ENCODE measurements at places on chromosomes 2 and 18.
A peak's percentile ranks its signal among the peaks of the same experiment; 100 is the strongest.

GRCh38 chr2:48738806-48739205 lies 16.7 kb downstream of the LHCGR start:
- DNase-seq, result no peak

- no peak for DNase-seq
Observed at GRCh38 chr2:102585847-102586404, 33.4 kb upstream of the SLC9A2 start.

DNA sequence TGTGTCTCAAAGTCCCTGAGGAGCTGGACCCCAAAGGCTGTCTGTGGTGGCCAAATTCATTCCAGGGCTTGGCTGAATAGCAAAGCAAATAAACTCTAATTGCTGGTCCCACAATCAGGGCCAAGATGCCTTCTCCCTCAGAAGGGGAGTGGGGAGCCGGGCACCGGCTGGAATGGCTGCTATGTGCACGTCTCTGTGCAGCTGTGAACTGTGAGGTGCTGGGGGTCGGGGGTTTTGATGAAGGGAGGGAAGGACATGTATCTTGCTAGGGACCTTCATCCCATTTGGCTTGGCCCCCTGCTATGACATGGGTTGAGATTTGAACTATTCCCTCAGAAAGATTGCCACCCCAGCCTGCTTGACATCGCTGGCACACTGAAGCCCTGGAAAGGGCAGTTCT lies 60.4 kb downstream of the CIB4 start:
- no peak for DNase-seq

DNA sequence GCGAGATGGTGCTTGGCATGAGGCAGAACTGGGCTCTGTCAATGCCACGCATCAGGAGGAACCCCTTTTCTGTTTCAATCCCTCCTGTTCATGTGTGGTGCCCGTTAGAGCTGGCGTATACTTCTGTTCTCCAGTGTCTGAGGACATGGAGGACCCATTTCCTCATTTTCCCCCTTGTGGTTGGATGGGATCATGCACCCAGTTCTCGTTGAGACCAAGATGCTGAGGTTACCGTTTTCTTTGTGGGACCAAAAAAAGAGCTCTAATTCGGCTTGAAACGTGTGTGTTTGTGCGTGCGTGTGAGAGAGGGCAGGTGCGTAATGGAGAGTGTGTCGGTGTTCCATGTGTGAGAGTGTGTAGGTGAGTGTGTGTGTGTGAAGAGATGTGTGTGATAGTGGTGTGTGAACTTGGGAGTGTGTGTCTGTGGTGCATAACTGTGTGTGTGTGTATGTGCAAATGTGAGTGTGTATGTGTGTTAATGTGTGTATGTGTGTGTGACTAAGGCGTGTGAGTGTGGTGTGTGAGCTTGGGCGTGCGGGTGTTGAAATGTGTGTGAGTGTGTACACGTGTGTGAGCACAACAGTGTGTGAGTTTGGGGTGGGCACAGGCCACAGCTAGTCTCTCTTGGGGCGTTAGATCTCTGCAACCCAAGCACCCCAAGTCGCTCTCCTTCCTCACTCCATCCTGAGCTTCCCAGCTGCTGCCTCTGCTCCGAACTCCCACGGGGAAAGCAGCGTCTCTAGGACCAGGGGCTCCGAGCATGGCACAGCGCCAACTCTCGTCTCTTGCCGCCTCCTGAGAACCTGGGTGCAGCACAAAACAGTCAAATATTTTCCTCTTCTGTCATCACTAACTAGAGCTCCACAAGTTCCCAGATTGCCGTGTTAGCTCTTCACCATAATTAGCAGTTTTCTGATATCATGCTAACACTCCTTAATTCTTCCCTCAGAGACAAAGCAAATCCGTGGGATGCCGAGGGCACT lies 75.8 kb downstream of the LONRF2 start:
- peak; percentile 80 for DNase-seq

DNA sequence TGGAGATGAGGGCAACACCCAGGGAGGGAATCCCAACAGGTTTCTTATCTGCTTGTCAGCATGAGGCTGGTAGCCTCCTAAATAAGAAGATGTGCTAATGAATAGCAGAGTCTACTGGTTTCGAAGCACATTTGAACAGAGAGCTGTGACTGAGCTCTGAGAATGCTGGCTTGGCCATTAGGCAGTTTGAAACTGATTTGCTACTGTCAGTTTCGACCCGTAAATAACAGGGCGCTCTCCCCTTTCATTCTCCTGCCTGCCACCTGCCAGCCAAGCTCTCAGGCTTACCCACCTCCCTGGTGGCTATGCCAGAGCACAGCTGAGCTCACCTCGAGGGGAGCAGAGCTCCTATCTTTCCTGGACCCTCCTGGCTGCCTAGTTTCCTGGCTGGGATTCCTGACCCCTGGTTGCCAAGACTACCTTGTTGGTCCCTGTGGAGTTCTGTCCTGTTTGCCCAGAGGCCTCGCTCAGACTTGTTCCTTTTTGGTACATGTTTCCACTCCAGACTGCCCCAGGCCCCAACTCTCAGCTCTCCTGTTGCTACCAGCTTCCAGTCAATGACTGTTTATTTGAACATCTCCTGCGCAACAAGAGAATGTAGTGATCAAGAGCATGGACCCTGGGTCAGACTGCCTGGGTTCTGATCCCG lies 102.3 kb upstream of the ALPP start:
- no peak for DNase-seq

DNA sequence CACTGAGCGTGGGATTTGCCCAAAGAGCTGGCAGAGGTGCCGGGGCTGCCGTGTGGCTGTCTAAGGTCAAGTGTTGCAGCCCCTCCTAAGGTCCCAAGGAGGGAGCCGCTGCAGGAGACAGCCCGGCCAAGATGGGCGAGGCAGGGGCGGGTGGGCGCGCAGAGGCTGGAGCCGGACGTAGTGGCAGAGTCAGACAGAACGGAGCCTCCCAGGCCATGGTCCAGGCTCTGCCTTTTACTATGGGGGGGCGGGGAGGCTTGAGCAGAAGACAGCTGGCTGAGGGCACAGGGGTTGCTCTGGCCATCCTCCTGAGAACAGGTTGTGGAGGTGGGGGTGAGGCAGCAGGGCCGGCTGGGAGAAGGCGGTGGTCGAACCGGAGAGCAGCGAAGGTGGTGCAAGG lies 27.5 kb upstream of the PRLH start:
- DNase-seq, result no peak

GRCh38 chr2:16470936-16471490 lies 194.6 kb downstream of the CYRIA start:
- DNase-seq, result no peak

- no peak for DNase-seq
Observed at GRCh38 chr2:221347471-221347870, 224.6 kb downstream of the EPHA4 start.

- DNase-seq, result no peak
Observed at GRCh38 chr2:231359441-231359840, 36.1 kb upstream of the B3GNT7 start.

DNA sequence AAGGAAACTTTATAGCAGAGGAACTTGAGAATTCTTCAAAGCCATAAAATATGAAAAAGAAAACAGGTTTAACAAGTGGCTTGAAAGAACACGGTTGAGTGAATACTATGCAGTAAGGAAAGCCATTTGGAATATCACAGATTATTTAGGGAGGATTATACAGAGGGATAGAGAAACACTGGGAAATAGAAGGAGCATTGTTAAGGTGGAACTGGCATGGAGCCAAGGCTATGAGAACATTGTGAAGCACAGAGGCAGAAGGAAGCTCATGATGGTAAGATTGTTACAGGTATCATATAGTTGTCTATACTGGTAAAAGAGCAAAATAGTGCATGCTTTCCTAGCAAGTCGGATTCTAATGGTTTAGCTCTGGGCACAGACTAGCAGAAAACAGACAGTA lies 87.1 kb downstream of the SS18 start:
- no peak for DNase-seq

- DNase-seq, result peak; percentile 13
Observed at GRCh38 chr18:13461936-13462335, 243.4 kb downstream of the LDLRAD4 start.

DNA sequence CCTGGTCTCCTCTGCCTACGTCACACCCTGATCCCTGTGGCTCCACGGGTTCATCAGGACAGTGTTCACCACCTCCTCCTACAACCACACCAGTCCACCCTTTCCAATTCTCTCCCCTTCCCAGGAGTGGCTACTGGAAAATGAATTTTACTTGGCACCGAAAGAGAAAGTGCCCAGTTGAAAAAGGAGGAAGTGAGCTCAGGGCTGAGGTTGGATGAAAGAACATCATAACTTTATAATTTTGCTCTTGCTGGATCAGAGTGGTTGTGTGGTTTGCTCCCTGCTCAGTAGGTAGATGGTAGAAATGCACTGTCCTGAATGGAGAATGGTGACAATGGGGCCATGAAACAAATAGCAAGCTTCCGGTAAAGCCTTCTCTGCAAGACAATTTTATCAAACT lies 140.3 kb upstream of the DDX18 start:
- no peak for DNase-seq

GRCh38 chr2:37375741-37376288 lies 31.4 kb downstream of the QPCT start:
- no peak for DNase-seq

- DNase-seq, result no peak
Observed at GRCh38 chr18:36195427-36196122, 8.3 kb downstream of the MOCOS start.

GRCh38 chr2:70344195-70344594 lies 42.3 kb upstream of the FAM136A start:
- DNase-seq, result no peak

GRCh38 chr2:64525317-64525613 lies 1.1 kb downstream of the AFTPH start:
- DNase-seq, result peak; percentile 65

GRCh38 chr18:7567474-7568425 lies 634 bp downstream of the PTPRM start:
- no peak for DNase-seq

- DNase-seq, result no peak
Observed at GRCh38 chr18:9017905-9018227, 84.6 kb upstream of the NDUFV2 start.

GRCh38 chr2:37459095-37459981 lies 114.9 kb downstream of the QPCT start:
- no peak for DNase-seq

DNA sequence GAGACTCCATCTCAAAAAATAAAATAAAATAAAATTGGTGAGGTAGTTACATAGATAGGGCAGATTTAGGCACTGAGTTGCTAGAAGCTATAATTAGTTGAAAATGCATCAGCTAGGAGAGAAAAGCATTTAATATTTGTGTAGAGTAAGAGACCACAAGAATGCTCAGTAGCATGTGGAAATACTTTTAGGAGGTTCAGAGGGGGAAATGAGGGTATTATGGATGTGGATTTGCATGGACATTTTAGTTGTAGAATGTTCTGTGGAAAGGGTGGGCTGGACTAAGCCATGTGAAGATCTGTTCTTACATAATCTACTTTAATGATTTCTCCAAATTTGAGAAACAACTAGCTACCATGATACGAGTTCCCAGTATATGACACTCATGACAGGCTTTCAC lies 95.5 kb downstream of the ATP9B start:
- DNase-seq, result no peak

- DNase-seq, result no peak
Observed at GRCh38 chr2:176552501-176553135, 283.4 kb downstream of the MTX2 start.

DNA sequence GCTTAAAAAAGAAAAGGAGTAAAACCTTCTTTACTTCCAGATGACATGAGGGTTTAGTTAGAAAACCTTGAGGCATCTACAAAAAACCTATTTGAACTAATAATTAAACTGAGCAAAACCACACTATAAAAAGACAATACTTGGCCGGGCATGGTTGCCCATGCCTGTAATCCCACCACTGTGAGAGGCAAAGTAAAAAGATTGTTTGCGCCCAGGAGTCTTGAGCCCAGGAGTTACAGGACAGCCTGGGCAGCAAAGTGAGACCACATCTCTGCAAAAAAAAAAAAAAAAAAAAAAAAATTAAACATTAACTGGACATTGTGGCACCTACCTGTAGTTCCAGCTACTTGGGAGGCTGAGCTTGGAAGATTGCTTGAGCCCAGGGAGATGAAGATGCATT lies 502.8 kb upstream of the LRRTM4 start:
- DNase-seq, result no peak

DNA sequence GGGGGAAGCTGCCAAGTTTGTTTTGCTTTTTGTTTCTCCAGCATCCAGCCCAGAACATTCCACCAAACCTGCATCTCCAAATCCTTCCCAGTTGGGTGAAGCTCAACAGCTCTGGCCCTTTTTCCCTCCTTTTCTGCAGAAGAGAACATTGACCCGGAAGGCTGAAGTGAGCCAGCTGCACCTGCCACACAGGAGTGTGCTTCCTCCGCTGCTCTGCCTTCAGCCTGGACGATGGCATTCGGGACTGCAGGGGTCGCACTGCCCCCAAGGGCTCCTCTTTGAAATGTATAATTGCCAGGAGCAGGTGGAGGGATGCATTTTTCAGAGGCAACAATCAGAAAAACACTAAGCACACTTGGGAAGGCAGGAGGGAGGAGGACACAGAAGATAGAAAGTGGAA lies 41.8 kb downstream of the ST8SIA5 start:
- DNase-seq, result no peak

GRCh38 chr2:144389151-144389929 lies 130.6 kb downstream of the ZEB2 start:
- DNase-seq, result no peak

DNA sequence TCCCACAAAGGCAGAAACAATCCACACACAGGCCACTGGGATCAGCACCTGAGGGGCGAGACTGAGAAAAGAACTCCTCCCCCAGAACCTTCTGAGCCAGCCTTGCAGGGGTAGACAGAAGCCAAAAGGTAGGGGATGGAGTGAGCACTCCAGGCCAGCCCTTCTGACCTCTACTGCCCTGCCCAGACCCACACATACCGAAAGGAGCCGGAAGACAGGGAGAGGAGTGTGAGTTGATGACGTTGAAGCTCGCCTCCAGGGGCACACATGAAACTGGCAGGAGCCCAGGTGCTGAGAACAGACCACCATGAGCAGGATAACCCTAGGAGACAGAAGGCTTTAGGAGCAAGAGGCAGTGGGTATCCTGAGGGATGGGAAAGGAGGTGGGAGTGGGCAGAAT lies 1.8 kb downstream of the SLC23A3 start:
- no peak for DNase-seq

GRCh38 chr2:212677466-212677865 lies 138.9 kb upstream of the ERBB4 start:
- no peak for DNase-seq

DNA sequence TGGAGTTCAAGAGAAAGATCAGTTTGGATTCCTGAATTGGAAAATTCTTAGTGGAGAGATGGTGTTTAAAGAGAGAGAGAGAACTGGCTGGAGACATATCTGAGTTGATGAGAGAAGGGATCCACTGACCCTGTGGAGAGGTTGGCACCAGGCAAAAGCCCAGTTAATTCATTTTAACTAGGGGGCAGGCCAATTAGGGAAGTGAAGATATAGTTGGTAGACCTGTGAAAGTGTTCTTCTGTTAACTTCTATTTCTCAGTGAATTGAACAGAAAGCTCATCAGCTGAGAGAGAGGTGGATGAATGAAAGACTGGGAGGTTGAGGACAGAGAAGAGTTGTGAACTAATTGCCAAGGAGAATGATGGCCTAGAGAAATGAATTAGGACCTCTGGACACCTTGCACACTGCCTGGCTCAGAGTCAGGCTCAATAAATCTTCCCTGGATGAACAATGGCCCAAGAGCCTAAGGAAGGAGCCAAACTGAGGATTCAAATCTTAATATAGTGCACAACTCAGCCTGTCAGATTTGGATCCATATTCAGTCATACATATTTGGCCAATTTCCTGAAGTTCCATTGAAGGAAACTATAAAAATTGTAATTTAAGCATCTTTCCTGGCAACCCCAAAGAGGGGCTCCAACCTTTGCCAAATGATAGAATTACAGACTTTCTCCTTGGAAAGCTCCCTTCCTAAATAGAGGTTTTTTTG lies 82.2 kb upstream of the RMDN2 start:
- DNase-seq, result no peak
